Activated CD8-positive, alpha-beta memory T cell treated with anti-CD3 and anti-CD28 coated beads, Interleukin-2, amount 10 ng/mL, durations not matched to agents 7 days and 5 days (primary cell): ENCODE measurements at places on chromosomes 12 and 14. TPM values are rescaled to one million over a fixed set of nuclear protein-coding genes. Genes with fewer than 3 reads are reported as not detected.

GRCh38 chr14:60925286-60925685, 55.6 kb downstream of the TRMT5 start:
- DNase-seq = no peak

DNA sequence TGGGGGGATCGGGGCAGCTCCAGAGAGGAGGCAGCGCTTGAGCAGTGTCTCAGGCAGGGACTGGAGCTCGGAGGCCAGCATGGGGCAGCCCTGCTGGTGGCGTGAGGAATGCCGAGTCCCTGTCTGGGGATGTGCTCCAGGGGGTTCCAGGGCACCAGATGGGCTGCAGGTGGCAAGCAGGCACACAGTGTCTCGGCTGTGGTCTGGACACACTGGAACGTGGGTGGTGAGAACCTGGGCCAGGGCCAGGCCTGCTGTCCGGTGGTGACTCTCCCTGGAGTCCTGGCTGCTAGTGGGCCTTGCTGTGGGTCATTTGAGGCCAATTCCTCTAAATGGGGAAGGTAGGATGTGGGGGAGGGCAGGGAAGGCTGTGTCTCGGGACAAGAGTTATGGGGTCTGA, 199.4 kb upstream of the RTL1 start:
- DNase-seq = peak; percentile 18

DNA sequence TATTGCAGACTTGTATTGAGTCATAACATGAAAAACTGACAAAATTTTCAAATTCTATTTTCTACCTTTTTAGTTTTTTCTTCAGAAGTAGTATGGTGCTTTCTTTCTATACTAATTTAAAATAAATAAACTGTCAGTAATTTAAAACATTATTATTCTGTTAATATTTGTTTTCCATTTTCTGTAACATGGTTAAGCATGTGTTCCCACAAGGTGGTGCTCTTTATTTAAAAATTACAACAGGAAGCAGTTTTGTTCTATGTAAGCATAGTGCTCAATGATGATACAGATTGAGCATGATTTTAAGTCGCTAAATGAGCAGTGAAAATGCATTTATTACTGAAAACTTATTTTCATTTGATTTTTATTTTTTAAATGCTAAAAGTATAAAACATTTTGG, 114.6 kb downstream of the PPFIA2 start:
- no peak for DNase-seq

- DNase-seq = no peak
Observed at GRCh38 chr12:112838731-112839130, 47.2 kb downstream of the RPH3A start.

- no peak for DNase-seq
Observed at GRCh38 chr14:92449404-92450181, 64.0 kb upstream of the RIN3 start.

DNA sequence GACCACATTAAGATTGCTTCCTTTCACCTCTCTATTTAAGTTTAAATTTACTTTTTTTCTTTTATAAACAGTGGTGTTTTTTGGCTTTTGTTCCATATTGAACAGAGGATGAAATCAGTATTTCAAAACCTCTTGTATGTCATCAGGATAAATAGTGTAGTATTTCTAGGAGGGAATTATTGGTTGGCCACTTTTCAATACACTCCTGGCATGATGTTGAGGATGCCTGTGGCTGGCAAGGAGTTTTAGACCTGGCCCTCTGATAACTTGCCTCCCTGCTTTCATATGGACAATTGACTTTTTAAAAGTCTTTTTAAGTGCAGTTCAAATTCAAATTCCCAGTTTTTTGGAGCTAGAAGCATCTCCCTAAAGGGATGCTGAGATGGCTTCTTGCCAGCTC, 9.8 kb downstream of the TMTC2 start:
- DNase-seq = no peak

DNA sequence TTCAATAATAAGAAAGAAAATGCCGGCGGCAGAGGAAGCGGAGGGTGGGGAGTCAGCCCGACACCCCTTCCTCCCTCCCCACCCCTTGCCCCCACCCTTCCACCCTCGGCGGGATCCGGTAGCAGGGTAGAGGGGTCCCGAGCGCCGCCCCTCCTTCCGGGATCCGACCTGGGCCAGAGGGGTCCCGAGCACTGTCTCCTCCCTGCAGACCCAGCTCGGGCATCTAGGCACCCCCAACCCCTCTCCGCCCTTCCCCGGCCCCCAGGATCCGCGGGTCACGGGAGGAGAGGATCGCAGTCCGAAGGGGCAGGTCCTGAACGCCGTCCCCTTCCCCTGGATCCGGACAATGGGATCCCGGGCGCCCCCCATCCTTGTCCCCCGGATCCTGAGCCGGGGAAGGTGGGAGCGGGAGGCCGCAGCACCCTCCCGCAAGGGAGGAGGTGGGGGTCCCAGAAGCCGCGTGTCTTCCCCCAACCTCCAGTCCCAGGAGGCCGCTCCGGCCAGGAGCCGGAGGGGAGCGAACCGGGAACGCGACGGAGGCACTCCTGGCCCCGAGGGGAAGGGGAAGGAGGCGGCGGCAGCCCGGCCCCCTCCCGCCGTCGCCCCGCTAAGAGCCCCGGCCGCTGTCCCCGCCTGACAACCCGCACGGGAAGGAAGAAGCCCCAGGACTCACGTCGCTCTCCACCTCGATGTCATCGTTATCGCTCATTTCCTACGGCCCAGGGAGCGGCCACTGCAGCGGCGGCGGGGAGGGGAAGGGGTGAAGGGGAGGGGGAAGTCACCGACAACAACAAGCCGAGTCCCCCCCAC, 481 bp downstream of the MAX start:
- DNase-seq = peak; percentile 67

DNA sequence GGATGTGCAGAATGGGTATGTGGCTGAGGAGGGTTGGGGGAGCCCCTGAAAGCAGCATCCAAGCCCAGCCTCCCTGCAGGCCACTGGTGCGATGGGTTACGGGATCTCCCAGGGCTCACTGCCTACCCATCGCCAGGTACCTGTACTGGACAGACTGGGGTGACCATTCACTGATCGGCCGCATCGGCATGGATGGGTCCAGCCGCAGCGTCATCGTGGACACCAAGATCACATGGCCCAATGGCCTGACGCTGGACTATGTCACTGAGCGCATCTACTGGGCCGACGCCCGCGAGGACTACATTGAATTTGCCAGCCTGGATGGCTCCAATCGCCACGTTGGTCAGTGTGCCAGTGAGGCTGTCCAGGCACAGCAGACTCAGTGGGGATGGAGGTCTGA, 18.3 kb upstream of the NXPH4 start:
- no peak for DNase-seq

- DNase-seq = no peak
Observed at GRCh38 chr14:56224229-56224628, 106.0 kb downstream of the PELI2 start.

GRCh38 chr14:59247801-59248584, 59.5 kb downstream of the DAAM1 start:
- no peak for DNase-seq

CSRP2 gene
- total RNA-seq = not detected

RFX4 gene
- not detected for total RNA-seq

RD3L gene
- not detected for total RNA-seq

RASAL1 gene
- total RNA-seq = not detected

STAC3 gene
- 10.0 TPM for total RNA-seq

RNASE1 gene
- not detected for total RNA-seq
